Stimulated activated CD4-positive, alpha-beta T cell treated with anti-CD3 and anti-CD28 coated beads, Interleukin-1b, Interleukin-23, amount 100 ng/mL, for 1 hour (primary cell): ENCODE measurements at places on chromosomes 5 and 9.

DNA sequence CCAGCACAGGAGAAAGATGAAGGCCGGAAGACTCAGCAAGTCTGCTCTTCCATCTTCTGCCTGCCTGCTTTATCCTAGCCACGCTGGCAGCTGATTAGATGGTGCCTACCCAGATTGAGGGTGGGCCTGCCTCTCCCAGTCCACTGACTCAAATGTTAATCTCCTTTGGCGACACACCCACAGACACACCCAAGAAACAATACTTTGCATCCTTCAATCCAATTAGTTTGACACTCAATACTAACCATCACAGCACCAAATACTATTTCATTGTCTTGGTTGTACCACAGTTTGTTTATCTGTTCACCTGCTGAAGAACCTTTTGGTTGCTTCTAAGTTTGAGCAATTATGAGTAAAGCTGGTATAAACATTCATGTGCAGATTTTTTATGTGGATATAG, 23.7 kb downstream of the SMIM32 start:
- no peak for DNase-seq

- DNase-seq = no peak
These were observed 150.2 kb downstream of the KIAA0825 start for GRCh38 chr5:94467954-94468930.

- DNase-seq = no peak
These were observed 168.8 kb downstream of the PDE4D start for GRCh38 chr5:59724482-59725391.

GRCh38 chr9:123834889-123835562, 94.9 kb downstream of the DENND1A start:
- no peak for DNase-seq
